ENCODE measurements at places on chromosomes 11 and 22. TPM values are rescaled to one million over a fixed set of nuclear protein-coding genes. Genes with fewer than 3 reads are reported as not detected.

The C11orf58 gene
- 212 TPM for polyA plus RNA-seq

The POU2AF2 gene
- polyA plus RNA-seq, result 0.21 TPM

The GLYATL1B gene
- not detected for polyA plus RNA-seq

- H3K27ac ChIP-seq, result no peak overlapping the region
- H3K36me3 ChIP-seq, result no peaks in the 10 kb centered on the region
- peak; percentile 56 for DNase-seq
- no peaks in the 10 kb centered on the region for H3K4me1 ChIP-seq
- H3K4me3 ChIP-seq, result no peak overlapping the region
- no peaks in the 10 kb centered on the region for H3K27me3 ChIP-seq
Measured at GRCh38 chr11:26276798-26277424, 55.0 kb upstream of the ANO3 start.

DNA sequence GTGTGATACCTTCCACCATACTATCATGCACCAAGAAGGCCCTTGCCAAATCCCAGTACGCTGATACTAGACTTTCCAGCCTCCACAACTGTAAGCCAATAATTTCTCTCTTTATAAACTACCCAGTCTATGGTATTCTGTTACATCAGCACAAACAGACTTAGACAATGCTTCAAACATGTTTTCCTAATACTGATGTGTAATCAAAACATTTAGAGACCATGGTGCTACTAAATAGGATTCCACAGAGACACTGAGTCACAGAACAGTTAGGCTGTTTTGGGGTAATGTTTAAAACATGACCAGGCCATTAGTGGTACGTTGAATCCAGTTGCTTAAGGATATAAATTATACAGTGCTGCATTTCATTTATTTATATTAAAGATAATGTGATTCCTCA, 103.7 kb downstream of the PICALM start:
- no peaks in the 10 kb centered on the region for H3K27me3 ChIP-seq
- H3K36me3 ChIP-seq, result peaks cover 27% of the 10 kb centered on the region
- H3K4me3 ChIP-seq, result no peak overlapping the region
- no peak overlapping the region for H3K27ac ChIP-seq

DNA sequence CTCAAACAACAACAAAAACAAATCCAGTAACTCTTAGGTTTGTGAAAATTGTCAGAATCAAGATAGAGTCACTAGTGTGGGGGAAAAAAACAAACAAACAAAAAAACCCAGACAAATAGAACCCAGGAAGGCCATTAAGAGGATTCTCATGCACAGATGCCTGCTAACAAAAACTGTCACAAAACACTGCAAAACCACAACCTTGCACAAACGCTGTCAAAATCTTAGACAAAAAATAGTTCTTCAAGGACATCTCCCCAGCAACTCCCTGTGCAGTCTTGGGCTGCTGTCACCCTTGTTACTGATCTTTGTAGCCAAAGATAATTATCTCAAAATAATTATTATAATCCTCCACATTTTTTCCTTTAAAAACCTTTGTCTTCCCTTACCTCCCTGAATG, 4.6 kb upstream of the ZBED5 start:
- H3K27ac ChIP-seq, result no peak overlapping the region
- no peak for DNase-seq
- no peak overlapping the region for H3K4me3 ChIP-seq
- peaks cover 4% of the 10 kb centered on the region for H3K4me1 ChIP-seq
- no peaks in the 10 kb centered on the region for H3K27me3 ChIP-seq

GRCh38 chr22:17781319-17782031, 7.2 kb upstream of the BID start:
- no peak overlapping the region for H3K4me3 ChIP-seq
- peak overlapping the region; percentile 42 for H3K27ac ChIP-seq
- no peaks in the 10 kb centered on the region for H3K36me3 ChIP-seq
- H3K4me1 ChIP-seq, result peaks cover 31% of the 10 kb centered on the region
- H3K27me3 ChIP-seq, result no peaks in the 10 kb centered on the region

DNA sequence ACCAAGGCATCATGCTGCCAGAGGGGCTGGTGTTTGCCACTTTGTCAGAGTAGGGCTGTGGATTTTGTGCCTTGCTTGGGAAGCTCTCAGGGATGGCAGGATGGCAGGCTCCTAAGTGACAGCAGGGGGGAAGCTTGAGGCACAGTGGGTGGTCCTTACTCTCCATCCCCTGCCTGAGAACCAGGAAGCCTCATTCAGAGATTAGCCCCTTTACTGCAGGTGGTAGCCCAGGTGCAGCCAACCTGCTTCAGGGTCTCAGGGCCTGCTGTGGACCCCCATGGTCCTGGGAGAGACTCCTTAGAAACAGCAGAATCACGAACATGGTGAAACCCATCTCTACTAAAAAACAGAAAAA, 8.9 kb upstream of the ST3GAL4 start:
- H3K4me1 ChIP-seq, result peaks cover 36% of the 10 kb centered on the region
- H3K36me3 ChIP-seq, result peaks cover 39% of the 10 kb centered on the region
- DNase-seq, result no peak
- no peak overlapping the region for H3K4me3 ChIP-seq
- H3K27me3 ChIP-seq, result no peaks in the 10 kb centered on the region

DNA sequence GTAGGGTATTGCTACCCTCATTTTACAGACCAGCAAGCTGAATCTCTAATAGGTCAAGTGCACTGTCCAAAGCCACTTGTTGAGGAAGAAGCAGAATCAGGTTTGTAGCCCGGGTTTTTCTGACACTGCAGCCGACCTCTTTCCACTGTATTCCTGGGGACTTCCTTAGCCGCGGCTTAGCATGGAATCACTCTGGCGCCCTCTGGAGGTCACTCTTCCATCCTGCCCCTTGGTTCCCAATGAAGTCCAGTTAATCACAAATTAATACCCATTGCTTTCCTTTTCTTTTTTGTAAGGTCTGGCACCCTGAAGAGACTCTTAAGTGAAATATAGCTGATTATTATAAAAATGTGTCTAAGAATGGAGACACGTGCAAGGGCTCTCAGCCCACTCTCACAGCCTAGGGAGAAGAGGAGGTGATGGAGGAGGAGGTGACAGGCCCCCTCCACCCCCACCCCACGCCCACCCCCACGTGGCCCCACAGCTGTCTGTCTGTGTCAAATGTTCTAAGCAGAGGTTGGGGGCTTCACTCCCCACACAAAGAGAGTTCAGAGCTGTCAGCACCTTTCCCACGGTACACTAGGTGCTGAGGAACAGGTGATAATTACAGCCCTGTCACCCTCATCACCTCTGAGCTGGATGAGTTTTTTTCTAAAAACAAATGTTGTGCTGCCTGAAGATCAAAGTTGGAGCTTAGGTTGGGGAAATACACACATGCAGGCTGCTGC, 57.7 kb upstream of the DRD2 start:
- peaks cover 4% of the 10 kb centered on the region for H3K4me1 ChIP-seq
- no peak overlapping the region for H3K4me3 ChIP-seq
- H3K27ac ChIP-seq, result no peak overlapping the region

DNA sequence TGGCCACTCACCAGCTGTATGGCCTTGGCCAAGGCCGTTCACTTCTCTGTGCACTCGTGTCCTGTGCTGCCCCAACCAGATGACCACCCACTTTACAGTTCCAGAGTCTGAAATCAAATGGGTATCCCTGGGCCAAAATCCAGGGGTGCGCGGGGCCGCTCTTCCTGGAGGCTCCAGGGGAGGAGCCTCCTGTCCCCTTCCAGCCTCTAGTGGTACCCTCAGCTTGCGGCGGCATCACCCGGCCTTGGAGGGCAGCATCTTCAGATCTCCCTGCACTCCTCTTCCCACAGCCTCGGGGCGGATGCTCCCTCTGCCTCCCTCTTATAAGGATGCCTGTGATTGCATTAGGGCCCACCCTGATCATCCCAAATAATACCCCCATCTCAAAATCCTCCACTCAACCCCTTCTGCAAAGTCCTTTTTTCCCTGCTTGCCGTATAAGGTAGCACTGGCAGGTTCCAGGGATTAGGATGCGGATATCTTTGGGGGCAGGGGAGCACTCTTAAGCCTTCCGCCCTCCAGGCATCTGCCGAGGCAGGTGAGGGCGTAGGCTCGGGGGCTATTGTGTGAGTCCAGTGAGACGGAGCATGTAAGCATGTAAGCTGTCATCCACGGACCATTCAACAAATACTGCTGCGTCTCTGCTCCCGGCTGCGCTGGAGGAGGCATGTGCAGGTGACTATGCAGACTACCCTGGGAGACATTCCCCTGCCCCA, 24.4 kb upstream of the SHISAL1 start:
- H3K36me3 ChIP-seq, result no peaks in the 10 kb centered on the region
- peaks cover 49% of the 10 kb centered on the region for H3K27me3 ChIP-seq
- peaks cover 17% of the 10 kb centered on the region for H3K4me1 ChIP-seq
- H3K4me3 ChIP-seq, result no peak overlapping the region
- H3K27ac ChIP-seq, result no peak overlapping the region

- no peaks in the 10 kb centered on the region for H3K36me3 ChIP-seq
- no peak overlapping the region for H3K4me3 ChIP-seq
- no peak for DNase-seq
- no peaks in the 10 kb centered on the region for H3K27me3 ChIP-seq
Measured at GRCh38 chr22:22944268-22944985, 56.8 kb downstream of the IGLL5 start.

DNA sequence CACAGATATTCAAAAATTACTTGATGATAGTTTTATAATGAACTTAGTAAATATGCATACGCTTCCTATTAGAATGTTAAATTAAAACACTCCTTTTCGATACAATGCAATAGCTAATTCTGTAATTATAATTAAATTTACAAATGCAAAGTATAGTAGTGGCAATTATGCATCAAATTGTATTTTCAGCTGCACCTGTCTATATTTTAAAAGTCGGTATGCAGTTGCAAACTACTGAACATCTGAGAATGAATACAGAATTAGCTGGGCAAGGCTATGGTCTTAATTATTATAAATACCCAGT, 110.4 kb upstream of the ARHGAP42 start:
- no peak for DNase-seq
- H3K4me1 ChIP-seq, result no peaks in the 10 kb centered on the region
- no peak overlapping the region for H3K27ac ChIP-seq
- no peak overlapping the region for H3K4me3 ChIP-seq

- peaks cover 68% of the 10 kb centered on the region for H3K4me1 ChIP-seq
- H3K36me3 ChIP-seq, result no peaks in the 10 kb centered on the region
- no peaks in the 10 kb centered on the region for H3K27me3 ChIP-seq
- no peak overlapping the region for H3K4me3 ChIP-seq
- no peak overlapping the region for H3K27ac ChIP-seq
Measured at GRCh38 chr11:120180551-120181232, 30.1 kb upstream of the OAF start.

DNA sequence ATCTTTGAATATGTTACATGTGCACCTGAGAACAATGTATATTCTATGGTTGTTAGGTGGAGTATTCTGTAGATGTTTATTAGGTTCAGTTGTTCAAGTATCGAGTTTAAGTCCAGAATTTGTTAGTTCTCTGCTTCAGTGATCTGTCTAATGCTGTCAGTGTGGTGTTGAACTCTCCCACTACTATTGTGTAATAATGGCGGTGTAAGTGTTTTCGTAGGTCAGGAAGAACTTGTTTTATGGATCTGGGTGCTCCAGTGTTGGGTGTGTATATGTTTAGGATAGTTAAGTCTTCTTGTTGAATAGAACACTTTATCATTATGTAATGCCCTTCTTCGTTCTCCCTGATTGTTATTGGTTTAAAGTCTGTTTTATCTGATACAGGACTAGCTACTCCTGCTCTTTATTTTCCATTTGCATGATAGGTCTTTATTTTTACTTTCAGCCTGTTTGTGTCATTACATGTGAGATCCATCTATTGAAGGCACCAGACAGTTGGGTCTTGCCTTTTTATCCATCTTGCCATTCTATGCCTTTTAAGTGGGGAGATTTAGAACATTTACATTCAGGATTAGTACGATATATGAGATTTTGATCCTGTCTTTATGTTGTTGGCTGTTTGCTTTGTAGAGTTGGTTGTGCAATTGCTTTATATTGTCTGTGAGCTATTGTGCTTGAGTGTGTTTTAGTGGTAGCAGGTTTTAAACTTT, 121.6 kb downstream of the DDX10 start:
- H3K27me3 ChIP-seq, result no peaks in the 10 kb centered on the region
- no peaks in the 10 kb centered on the region for H3K4me1 ChIP-seq
- no peaks in the 10 kb centered on the region for H3K36me3 ChIP-seq
- no peak for DNase-seq
- H3K27ac ChIP-seq, result no peak overlapping the region
- no peak overlapping the region for H3K4me3 ChIP-seq

- H3K4me1 ChIP-seq, result peaks cover 3% of the 10 kb centered on the region
- H3K27me3 ChIP-seq, result peaks cover 20% of the 10 kb centered on the region
- DNase-seq, result no peak
- H3K27ac ChIP-seq, result no peak overlapping the region
- H3K4me3 ChIP-seq, result no peak overlapping the region
Measured at GRCh38 chr11:69947059-69947792, 128.0 kb upstream of the FGF3 start.

All from muscle of leg (tissue), 16 donors.